C1 segment of cervical spinal cord (tissue), 14 donors: ENCODE measurements at places on chromosomes 4 and X.
A peak's percentile ranks its signal among the peaks of the same experiment; 100 is the strongest.

- DNase-seq, result no peak
These were observed 153.9 kb downstream of the UNC5C start for GRCh38 chr4:95394752-95395306.

DNA sequence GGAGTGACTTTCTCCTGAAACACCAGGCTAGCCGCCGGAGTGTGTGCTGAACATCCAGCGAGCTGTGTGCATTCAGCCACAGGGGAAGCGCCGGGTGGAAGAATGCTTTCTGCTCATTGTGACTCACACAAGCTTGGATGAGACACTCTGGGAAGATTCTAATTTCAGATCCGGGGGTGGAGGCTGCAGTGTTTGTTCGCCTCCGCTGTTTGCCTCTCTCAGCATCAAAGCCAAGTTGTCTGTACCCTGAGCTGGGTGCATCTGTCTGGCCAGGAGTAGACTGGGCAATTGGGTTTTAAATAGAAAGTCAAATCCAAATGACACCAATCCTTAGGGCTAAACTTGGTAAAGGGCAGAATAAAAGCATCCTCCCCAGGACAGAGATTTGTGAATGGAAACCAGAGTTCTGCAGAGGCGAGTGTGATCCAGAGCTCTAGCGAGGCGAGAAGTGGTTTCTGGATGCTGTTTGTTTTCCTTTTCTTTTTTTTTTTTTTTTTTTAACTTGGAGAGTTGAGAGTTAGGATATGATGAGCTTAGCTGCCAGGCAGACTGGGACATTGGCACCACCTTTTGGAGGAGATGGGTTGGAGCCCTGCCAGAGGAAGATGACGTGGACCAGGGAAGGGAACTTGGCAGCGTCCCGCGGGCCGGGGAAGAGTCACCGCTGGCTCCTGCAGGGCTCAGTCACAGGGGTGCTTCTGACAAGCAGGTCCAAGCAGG is 196.0 kb upstream of the PSAPL1 start:
- DNase-seq, result peak; percentile 9

DNA sequence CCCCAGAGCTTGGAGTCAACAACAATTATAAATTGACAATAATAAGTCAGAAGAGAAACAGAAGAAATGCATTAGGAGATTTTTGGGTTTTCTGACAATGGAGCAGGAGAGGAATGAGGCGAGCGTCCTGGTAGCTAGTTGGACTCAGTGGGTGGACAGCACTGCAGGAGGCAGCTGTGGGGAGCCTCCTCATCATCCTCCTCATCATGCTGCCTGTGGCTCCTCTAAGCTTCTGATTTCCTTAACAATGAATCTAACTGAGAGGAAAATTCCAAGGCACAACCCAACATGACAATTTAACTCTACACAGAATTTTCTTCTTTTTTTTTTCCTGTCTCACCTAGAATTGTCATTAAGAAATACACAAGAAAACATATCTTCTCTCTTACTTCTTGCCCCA is 357.1 kb upstream of the NOCT start:
- no peak for DNase-seq

- no peak for DNase-seq
These were observed at the start of gene TRO for GRCh38 chrX:54920610-54921426. TSS of gene TRO (plus strand) at chrX:54920824. CDS start at chrX:54922247, 1,423 bp downstream.

DNA sequence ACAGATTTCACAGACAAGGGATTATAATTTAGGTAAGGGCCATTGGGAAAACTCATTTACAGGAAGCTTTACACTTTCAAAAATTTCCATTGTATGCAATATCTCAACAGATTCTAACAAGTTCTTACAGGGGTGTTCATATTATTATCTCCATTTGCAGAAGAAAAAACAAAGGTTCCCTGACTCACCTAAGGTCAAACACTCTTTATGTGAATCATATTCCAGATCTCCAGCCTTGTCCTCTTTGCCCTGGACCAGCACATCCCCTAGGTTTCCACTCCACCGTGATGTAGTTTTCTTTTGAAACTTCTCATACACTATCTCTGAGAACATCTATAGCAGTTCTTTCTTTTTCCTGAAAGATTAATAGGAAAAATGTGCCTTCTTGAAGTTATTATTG is 96.4 kb upstream of the HS3ST1 start:
- no peak for DNase-seq

- DNase-seq, result no peak
These were observed 129.2 kb downstream of the KLHL13 start for GRCh38 chrX:117987373-117987772.
